ENCODE measurements at places on chromosomes 2 and 18.

- peak; percentile 52 for DNase-seq
These were observed 344.3 kb upstream of the KCNH7 start for GRCh38 chr2:163182764-163183354.

- no peak for DNase-seq
These were observed 29.0 kb downstream of the ZAP70 start for GRCh38 chr2:97742381-97742847.

GRCh38 chr2:196594158-196594557, 45.4 kb upstream of the CCDC150 start:
- DNase-seq = no peak

GRCh38 chr2:47599171-47599570, 183.8 kb upstream of the MSH6 start:
- DNase-seq = no peak
